ENCODE measurements at places on chromosomes 16 and 17.

DNA sequence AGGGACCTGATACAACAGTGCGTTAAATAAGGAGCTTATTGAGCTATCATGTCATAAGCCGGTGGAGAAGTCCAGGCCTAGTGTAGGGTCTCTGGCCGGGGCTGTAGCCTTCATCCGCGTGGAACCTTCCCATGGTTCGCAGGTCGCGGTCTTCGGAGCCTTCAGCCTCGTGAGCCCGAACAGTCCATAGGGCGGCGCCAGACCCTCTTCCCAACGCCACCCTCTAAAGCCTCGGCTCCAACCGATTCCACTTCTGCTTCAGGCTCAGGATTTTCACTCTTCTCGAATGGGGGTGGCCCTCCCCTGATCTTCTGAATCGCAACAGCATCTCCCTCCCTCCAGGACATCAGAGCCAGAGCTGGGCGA is 10.3 kb upstream of the BRCA1 start:
- DNase-seq: no peak

- DNase-seq: peak; percentile 59
Measured at GRCh38 chr16:84597931-84598351, 19.9 kb downstream of the COTL1 start.

DNA sequence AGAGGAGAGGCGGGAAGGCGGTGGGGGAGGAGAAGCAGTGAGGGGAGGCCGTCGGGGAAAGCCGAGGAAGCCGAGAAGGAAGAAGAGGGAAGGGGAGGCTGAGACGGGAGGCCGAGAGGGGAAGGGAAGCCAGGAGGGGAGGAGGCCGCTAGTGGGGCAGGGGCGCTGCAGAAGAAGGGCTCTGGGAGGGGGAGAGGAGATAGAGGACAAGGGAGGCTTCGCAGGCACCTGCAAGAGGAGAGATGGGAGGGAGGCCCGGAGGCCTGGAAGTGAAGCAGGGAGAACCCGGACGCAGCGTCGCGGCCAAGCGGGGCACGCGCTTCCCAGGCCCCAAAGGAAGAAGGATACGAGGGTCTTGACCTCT is 2.3 kb downstream of the C17orf58 start:
- no peak for DNase-seq

GRCh38 chr16:11136600-11136999 is 119.4 kb downstream of the SOCS1 start:
- no peak for DNase-seq

GRCh38 chr16:57134982-57135381 is 42.6 kb downstream of the CPNE2 start:
- DNase-seq: peak; percentile 33

DNA sequence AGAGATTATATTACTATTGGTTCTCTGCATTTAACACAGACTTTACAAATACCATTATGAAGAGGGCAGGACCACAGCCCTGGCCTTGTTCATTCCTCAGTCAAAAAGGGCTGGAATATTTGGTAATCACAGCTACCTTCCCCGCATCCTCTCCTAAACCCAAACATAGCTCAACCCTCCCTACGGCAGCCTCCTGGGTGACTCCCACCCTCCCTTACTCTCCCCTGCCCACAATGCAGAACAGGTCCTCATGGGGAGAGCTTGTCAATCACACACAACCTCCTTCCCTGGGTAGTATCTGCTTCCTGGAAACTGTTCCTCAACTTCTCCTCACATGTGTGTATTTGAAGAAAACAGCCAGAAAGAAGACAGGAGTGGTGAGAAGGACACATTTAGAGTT is 224.2 kb downstream of the C16orf78 start:
- DNase-seq: no peak

DNA sequence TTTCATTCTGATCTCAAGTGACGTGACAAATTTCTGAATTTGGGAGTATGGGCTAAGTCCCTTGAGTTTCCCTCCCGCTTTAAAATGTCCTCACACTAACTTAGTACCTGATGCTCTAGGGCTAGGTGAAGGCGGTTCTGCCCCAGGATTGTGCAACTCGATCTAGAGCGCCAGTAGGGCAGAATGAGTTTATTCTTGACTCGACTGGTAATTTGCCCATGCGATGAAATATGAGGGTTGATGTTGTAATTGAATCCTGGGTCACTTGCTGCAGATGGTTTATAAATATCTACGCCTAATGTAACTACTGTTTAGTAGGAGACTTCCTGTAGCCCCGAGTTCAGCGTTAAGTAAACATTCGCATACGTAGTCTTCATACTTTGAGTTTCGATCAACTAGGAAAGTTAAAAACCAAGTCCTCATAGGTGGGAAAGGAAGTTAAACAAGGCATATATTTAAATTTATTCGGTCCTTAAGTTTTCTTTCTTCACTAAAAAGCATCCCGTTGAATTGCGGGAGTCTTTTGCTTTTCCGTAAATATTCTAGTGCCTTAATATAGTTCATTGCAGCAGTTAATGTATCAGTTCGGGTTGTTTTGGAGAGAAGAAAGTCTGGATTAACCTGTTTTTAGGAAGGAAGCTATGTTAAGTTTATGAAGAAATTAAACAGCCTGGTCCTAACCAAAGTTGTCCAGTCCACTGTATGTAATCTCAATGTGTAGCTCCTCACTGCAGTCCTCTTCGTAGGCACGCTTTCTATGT is 1.6 kb downstream of the CTCF start:
- DNase-seq: peak; percentile 46
